ENCODE measurements at places on chromosomes 7 and 10.

DNA sequence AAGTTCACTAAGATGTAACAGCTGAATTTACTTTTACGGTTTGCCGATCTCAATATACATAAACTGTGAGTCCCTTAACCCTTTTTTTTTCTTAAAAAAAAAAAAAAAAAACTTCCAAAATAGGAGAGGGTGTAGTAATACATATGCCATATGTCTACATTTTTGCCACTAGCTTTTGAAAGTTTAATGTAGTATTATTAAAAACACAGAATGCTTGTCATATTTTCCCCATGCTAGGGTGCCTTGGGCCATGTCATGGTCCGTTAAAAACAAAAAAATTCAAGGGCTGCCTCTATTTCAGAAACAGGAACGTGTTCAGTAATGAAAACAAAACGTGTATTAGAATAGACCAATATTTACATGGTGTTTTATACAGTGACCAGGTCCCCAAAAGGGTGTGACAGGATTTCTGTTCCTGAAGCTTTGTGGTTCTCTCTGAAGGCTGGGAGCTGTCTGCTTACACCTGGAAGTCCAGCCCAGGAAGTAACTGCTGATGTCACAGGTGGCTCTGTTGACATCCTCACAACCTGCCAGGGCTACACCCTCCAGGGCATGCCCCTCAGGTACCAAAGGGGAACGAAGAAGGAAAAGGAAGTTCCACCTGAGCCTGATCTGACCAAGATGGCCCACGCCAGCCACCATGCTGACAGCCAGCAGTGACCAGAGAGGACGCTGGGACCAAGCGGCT, 79.0 kb downstream of the COBL start:
- DNase-seq: no peak

DNA sequence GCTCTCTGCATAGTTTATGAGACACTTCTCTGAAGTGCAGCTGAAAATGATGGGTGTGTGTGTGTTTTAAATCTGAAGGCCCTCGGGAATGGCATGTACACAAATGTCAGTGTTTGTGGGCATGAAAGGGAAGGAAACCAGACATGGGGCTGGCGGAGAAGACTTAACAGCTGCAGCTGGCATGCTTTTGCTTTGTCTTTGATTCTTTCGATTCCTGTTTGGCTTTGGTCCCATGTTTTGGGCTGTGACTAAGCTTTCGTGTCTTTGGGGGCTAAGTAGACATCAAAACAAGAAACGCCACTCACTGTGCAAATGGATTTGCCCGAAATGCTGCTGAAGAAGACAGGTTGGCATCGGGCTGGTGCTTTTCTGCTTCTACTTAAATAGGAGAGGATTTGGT, 179.3 kb downstream of the PFKFB3 start:
- DNase-seq: no peak

DNA sequence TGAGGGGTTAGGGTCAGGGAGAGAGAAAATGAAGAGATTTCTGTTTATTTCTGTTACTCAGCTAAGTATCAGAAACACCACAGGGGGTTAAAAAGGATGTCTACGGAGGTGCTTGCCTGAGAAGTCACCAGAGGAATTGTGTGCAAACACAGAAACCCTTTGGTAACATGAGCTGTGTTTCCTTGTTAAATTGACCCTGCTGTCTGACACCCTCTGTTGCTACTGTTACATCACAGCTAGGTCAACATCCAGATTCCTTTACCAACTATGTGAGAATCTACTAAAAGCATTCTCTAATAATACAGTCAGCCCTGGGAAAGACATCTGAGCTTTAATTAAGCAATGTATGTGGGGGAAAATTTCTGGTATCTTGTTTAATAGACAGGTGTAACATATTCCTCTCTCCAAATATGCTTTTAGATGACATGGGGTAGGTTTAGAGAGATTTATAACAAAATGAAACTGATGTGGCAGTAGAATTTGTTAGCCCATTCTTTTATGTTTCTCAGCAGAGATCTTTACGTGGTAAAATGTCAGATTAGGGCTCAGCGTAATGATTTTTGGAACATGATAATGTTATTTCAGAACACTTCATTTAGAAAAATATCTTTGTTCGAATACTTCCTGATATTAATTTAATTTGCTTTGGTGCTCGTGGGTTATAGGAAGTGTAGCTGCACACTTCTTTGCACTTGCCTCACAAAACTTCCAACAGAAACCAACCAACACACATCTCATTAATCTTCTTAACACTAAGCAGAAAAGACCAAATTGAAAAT, 168.0 kb upstream of the AHR start:
- no peak for DNase-seq

DNA sequence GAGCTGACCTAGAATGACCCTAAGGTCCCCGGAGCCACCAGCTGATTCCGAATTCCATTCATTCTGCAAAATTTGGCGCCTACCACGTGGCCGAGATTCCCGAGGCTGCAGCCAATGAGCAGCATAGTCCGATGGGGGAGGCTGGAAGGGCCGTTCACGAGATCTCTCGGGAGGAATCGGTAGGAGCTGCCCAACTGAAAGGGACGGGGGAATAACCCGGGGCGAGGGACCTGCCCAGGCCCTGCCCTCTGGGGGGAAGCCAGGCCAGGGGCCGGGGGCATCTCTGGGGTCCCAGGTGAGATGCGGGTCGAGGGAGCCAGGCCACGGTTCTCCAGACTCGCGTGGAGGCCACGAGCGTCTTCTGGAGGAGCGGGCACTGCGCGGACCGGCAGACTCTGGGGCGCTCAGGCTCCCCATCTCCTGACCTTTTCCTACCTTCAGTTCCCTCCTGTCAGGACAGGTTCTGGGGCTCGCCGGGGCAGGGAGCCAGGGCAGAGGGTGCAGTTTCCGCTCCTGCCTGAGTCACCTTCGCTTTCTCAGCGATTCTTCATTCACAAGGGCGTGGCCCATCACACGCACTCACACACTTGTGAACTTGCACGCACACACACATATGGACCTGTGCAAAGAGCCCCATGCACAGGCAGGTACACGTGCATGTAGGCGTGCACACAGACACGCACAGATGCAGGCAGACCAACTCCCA, 173.4 kb downstream of the RNF216 start:
- no peak for DNase-seq

DNA sequence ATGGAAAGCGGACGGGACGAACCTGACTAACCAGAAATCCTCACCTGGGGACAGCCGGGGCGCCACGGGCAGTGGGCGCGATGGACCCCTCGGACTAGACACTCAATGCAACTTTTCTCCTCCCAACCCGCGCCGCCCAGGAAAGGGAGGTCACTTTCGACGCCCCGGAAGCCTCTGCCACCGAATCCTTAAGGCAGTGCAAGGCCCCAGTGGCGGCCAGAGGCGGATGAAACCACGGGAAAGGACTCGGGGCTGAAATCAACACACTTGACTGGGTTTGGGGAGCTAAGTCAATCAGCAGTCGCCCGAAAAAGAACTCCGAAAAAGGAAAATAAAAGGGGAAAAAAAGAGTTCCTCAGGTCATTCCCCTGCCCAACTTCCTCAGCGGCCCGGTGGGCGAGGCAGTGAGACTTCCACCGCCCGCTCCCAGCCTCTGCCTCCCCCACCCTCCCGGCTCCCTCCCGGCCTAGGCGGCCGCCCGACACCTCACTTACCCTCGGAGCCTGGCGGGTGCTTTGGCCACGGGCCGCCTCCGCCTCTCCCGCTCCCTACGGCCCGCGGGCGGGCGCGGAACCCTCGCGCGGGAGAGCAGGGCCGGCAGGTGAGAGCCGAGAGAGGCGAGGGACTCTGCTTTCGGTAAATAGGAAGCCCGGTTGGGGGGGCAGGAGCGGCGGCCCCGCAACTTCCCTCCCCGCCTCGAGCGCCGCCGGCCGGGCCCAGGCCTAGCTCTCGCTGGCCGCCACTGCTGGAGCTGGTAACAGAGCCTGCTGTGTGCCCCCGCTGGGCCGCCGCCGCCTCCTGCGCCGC, 518 bp downstream of the WAPL start:
- DNase-seq: peak; percentile 44

DNA sequence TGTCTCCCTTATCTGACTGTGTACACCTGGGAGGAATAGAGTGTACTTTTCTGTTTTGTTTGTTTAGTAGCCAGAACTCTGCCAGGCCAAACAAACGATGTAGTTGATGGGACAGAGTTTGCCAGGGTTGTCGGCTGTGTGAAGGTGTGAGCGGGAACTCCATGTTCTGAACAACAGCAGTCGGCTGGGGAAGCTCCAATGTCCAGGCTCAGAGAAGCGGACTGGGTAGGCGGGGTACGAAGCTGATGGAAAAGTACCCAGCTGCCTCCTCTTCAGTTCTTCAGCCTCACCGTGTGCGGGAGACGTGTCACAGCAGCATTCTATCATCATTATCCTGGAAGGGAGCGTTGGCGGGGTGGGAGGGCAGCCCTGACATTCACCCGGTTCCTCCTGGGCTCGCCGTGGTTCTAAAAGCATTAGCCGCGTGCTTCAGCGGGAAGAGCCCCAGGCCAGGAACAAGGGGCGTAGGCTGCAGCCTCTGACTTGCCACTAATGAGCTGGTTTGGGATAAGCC, 52.9 kb downstream of the PFKFB3 start:
- DNase-seq: no peak

DNA sequence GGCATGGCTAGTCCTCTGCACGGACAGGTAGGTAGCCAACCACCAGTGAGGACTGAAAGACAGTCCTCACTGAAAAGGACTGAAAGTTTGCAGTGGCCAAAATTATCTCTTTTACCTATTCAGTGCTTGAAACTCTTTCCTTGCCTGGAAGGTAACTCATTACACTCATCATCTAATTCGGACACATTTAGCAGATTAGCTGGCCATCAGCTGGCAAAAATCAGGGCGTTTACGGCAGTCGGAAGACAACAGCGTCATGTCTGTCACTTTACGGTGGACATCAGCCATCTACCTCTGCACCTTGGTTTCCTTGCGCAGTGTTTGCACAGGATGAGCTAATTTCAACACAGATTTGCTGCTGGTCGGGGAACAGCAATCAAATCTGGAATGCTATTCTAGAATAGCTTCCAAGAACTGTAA, 740 bp downstream of the ANXA7 start:
- DNase-seq: peak; percentile 16

DNA sequence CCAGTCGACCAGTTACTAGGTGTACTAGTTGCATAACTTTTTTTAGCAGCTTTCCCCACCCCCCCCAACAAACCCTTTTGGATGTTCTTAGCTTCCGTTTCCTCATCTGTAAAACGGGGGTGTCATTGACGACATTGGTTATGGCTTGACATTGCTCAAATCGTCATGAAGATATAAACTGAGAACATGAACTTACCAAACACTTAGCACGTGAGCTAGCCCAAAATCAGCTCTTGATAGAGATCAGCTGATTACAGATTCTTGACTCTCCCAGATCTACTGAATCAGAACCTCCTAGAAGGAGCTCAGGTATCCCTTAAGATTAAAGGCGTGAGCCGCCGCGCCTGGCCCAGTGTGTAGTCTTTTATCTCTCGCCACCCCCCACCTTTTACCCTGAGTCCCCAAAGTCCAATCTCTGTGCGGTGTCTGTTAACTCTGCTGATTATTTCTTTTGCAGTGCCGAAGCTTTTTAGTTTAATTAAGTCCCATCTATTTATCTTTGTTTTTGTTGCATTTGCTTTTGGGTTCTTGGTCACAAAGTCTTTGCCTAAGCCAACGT, 1.0 kb upstream of the GNA12 start:
- DNase-seq: no peak

DNA sequence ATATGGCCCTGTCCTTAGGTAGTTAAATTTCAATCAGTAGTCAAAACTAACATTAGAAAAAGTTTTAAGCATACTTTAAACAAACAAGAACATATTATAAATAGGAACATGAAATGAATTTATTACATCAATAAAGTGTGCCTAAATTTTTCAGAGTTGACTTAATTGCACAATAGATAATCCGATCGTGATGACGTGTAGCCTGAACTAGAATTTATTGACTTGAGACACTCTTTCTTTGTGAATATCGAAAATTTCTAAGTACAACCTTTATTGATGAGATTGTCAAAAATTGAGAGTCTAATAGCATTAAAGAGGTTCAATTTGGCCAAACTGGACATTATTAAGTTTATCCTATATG, 56.0 kb downstream of the CALD1 start:
- DNase-seq: no peak

DNA sequence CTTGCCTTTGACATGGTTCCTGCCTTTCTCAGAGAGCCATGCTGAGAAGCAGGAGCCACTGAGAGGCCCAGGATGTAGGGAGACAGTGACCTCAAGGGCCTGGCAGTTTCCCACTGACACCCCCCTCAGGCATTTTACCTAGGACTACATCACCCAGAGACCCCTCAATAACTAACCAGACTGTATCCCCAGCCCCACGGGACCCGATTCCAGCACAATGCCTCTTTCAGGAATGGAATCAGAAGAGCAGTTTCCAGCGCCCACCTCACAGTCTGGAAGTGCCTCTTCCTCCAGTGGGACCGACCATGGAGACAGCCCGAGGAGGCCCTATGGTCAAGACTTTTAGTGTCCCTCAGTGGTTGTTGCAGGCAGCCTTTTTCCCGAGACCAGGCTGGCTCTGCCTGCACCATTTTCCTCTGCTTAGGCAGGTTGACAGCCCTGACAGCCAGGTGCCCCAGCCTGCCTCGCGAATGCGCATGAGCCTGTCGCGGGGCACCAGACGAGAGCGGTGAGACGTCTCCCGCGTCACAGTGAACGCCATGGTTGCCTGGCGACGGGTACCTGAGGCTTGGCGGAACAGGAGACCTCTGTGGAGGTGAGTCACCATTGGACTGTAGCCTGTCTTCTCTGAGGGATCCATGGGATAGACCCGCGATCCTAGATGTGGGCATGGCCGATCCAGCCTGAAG, 28.4 kb upstream of the ZNF273 start:
- no peak for DNase-seq

- no peak for DNase-seq
Observed at GRCh38 chr10:1044146-1044545, 4.8 kb downstream of the IDI1 start.

DNA sequence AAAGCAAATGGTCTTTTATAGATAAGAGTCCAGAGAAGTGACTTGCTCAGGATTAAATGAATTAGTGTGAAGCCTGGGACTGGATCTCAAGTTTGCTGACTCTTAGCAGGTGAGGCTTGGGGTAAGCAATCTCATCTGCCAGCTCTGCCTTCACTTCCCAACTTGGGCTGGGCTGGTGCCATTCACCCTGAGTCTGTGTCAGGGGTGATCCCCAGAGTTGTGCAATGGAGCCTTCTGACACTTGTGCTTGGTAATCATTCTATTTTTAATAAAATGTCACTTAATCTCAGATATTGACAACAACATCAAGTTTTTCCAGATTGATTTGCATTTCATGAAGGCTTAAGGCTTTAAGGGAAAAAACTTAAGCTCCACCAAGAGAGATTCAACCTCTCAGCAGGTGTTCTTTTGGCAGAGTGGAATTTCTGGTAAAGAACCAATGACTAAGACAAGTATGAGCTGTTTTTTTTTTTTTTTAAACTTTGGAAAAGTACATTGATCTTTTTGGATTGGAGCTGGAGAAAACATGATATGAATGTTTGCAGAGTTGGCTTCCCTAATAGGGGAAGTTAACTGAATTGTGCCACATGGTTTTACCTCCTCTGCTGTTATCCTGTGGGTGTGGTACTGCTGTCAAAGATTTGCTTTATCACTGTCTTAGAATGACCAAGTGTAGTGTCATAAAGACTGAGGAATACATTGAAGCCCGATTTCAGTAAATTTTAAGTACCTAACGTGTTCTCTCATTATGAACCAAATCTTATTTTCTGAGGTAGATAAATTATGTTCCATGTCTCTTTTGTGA, 48.6 kb upstream of the GPR37 start:
- no peak for DNase-seq

GRCh38 chr7:6416516-6417145, 31.1 kb downstream of the DAGLB start:
- no peak for DNase-seq

Data from activated T-cell treated with anti-CD3 and anti-CD28 coated beads for 48 hours (primary cell).